ENCODE measurements at places on chromosomes 7 and 10.
A peak's percentile ranks its signal among the peaks of the same experiment; 100 is the strongest.

DNA sequence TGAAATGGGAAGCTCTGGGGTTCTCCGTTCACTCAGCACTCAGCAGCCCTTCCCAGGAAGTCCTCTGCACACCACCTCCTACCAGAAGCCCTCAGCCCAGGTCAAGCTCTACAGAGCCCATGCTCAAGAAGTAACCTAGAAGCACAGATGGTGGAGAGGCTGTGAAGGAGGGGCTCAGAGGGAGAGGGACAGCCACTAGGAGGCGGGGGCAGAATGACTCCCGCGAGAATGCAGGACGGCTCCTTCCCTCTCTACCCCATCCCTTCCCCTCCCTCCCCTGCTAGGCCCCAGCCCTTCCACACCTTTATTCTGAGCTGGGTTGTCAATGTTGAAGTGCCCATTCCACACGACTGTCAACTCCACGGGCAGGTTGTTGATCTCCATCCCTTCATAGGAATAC lies 373.2 kb downstream of the PLXNA4 start:
- no peak overlapping the region for H3K27ac ChIP-seq
- H3K4me1 ChIP-seq, result no peaks in the 10 kb centered on the region
- no peak for DNase-seq
- peaks cover 2% of the 10 kb centered on the region for H3K27me3 ChIP-seq
- H3K4me3 ChIP-seq, result no peak overlapping the region
- H3K36me3 ChIP-seq, result no peaks in the 10 kb centered on the region

DNA sequence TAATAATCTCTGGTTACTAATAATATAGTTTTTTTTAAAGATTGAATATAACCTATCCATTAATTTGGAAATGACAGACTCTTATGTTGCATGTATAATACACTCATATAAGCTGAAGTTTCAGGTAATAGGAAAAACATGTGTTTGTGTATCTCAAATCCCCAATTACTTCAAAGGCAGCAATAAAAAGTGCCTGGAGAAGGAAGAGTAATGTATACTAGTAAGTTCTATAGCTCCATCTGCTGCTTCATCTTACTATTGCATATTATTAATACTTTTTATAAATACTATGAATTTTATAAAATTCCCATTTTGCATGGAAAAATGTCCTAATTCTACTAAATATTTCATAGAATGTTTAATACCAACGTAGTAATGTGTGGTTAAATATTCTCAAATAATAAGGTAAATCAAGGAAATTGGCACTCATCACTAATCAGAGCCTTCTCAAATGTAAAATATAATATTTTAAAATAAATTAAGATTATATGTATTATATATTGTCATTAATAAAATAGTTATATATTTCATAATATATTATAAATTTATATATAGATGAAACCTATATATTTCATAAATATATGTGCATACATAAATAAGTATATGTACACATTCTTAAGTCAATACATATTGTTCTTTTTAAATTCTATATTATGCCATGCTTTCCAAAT lies 311.9 kb downstream of the HGF start:
- no peaks in the 10 kb centered on the region for H3K27me3 ChIP-seq
- H3K27ac ChIP-seq, result no peak overlapping the region
- H3K4me1 ChIP-seq, result no peaks in the 10 kb centered on the region
- no peak for DNase-seq

DNA sequence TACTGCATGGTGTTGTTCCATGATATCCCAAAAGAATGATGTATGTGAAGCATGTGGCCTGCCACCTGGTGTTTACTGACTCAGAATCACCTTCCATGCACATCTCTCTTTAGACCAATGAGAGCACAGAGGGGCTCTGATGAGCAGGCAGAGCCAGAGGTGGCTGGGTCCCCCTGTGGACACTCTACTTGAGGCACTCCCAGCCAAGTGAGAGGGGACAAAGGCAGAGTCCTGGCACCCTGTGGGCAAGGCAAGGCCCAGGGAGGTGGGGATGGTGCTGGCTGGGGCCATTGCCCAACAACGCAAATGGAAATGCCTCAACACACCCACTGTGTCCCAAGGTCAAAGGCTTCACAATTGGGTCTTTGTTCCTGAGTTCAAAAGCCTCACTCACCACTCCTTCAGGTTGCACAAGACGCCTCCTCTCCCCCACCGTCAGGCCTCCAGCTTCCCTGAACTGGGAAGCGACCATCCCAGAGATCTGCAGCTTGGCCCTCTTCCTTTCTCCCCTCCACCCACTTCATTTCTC lies 164.6 kb downstream of the NEURL1 start:
- H3K27ac ChIP-seq, result no peak overlapping the region
- no peaks in the 10 kb centered on the region for H3K27me3 ChIP-seq
- H3K4me3 ChIP-seq, result no peak overlapping the region
- DNase-seq, result no peak
- H3K36me3 ChIP-seq, result peaks cover 28% of the 10 kb centered on the region

DNA sequence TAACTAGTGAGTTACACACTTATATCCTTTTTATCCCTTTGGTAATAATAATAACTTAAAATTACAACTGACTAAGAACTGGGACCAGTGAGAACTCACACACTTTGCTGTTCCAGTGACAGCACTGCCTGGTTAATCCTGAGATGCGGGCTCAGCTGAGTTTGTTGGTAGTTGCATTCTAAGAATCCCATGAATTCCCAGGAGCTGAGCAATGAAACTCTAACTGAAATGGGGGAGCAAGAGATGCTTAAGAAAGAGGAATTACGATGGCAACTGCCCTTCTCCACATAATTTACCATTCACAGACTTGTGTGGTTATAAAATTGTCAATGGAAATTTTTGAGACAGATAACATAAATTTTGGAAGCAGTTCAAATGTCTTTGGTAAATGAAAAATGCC lies 659.4 kb downstream of the MAGI2 start:
- no peak overlapping the region for H3K27ac ChIP-seq
- H3K4me3 ChIP-seq, result no peak overlapping the region
- H3K36me3 ChIP-seq, result no peaks in the 10 kb centered on the region
- no peak for DNase-seq

DNA sequence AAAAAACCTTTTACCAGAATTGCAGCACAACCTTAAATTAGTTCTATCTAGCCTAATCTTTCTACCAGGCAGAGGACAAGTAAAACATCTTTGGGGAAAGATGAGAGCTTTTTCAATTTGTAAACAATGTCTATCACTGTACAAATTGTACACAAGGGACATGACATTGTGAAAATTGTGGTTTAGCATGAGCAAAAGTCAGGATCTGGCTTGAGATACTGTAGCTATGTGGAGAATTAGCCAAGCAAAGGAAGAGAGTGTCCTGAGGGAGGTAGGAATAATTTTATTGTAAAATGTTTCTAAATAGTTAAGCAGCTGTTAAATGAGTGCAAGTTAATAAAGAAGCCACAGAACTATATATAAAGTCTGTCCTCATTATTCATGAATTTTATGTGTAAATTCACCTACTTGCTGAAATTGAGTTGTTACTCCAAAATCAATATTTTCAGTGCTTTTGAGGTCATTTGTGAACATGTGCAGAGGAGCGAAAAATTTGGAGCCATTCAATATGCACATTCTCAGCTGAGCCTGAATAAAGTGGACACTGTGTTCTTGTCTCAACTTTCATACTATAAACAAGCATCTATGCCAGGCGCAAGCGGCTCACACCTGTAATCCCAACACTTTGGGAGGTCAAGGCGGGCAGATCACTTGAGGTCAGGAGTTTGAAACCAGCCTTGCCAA lies 42.8 kb upstream of the POM121L12 start:
- no peak overlapping the region for H3K4me3 ChIP-seq
- H3K4me1 ChIP-seq, result no peaks in the 10 kb centered on the region
- no peaks in the 10 kb centered on the region for H3K27me3 ChIP-seq
- no peak for DNase-seq
- no peak overlapping the region for H3K27ac ChIP-seq

DNA sequence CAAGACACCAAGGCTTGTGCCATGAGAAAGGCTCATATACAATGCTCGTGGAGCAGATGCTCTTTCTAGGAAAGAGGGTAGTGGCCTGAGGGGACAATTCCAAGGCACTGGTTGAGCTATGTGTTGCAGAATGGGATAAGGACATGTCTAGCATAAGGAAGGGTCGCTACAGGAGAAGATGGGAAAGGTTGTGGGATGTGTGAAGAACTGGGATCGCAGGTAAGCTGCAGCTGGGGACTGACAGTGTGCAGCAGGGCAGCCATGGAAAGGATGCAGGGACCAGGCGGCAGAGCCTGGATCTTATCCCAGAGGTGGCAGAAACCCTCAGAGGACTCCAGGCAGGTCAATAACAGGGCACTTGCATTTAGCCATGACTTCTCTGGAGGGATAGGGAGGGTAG lies 56.1 kb downstream of the COBL start:
- no peak overlapping the region for H3K4me3 ChIP-seq
- H3K36me3 ChIP-seq, result no peaks in the 10 kb centered on the region
- no peaks in the 10 kb centered on the region for H3K4me1 ChIP-seq
- no peak for DNase-seq
- H3K27me3 ChIP-seq, result no peaks in the 10 kb centered on the region

DNA sequence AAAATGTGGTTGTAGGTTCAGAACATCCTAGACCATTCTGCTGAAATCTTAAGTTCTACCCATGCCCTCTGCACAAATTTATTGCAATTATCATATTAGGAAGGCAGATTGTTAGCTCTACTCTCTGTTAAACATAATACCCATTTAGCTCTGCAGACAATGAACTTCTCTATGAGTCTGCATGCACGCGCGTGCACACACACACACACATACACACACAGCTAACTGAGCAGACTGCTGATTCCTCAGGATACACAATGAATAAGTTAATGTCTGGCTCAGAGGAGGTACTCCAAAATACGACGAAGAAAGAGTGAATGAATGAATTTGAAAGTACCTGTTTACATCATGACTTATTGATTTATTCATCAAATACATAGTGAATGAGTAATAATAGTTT lies 276.2 kb upstream of the SORCS1 start:
- no peak overlapping the region for H3K4me3 ChIP-seq
- no peak overlapping the region for H3K27ac ChIP-seq
- no peaks in the 10 kb centered on the region for H3K27me3 ChIP-seq
- H3K4me1 ChIP-seq, result no peaks in the 10 kb centered on the region
- H3K36me3 ChIP-seq, result no peaks in the 10 kb centered on the region

- peak overlapping the region; percentile 15 for H3K4me3 ChIP-seq
- DNase-seq, result peak; percentile 81
- H3K27me3 ChIP-seq, result no peaks in the 10 kb centered on the region
- peaks cover 16% of the 10 kb centered on the region for H3K36me3 ChIP-seq
These were observed 21.4 kb downstream of the DNAJB12 start for GRCh38 chr10:72333112-72334015.
